ENCODE measurements at places on chromosomes 3 and 15.

DNA sequence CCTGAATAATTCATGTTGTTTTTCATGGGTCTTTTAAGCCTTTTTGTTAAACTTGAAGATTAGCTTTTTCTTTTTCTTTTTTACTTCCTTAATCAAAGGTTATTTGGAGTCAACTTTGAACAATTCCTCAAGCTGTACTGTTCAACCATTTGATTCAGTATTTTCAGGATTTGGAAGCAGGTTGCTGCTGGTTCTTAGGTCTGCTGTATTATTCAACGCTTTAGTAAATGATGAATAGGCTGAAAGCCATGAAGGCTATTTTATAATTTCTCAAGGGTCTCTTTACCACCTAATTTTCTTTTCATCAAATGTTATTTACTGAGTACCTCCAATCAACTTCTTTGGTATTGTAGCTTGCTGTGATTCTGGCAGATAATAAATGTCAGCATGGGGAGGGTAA lies 45.8 kb upstream of the KBTBD8 start:
- DNase-seq = no peak

- no peak for DNase-seq
Measured at GRCh38 chr15:39651881-39652280, 71.0 kb downstream of the THBS1 start.

DNA sequence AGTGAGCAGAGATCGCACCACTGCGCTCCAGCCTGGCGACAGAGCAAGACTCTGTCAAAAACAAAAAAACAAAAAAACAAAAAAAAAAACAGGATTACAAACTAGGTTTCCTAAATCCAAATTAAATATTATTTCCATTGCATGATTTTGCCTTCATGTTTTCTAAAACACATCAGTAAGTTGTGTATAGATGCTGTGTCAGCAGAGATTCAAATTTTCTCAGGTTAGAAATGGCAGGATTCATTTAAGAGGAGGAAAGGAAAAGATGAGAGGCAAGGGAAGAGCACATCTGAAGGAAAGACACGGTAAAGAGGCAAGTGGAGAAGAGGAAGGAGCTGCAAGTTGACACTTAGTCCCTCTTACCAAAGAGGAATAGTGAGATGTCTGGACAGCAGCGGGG lies 51.8 kb upstream of the PPARG start:
- no peak for DNase-seq

DNA sequence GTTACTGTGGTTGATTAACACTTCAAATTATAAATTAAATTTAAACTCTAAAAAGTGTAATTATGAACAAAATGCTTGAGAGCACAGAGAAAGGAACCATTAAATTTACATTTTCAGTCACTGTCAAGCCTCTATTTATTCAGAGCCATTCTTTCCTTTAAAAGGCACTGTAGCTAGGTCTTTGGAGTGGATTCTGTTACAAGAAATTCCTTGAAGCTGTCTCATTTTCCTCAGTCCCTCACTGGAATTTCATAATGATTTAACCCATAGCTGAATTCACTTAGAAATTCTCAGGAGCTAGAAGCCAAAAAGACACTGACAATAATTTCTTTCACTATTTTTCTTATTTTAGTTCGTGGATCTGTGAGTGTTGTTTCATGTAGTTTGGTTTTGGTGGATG lies 81.2 kb upstream of the TCF12 start:
- DNase-seq = no peak

DNA sequence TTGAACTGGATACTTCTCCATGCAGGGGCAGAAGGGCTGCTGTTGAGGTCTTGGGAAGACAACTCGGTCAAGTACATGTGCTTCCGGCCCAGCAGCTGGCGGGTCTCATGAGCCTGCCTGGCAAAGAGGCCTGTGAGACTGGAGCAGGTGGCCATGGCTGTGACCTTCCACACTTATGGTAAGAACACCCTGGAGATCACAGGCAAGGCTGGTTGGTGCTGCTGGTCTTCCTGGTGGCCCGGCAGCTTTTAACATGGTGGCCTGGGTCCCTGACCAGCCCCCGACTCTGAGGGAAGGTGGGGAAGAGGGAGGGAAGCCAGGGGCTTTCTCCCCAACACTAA lies 15.4 kb downstream of the CHRD start:
- DNase-seq = no peak

DNA sequence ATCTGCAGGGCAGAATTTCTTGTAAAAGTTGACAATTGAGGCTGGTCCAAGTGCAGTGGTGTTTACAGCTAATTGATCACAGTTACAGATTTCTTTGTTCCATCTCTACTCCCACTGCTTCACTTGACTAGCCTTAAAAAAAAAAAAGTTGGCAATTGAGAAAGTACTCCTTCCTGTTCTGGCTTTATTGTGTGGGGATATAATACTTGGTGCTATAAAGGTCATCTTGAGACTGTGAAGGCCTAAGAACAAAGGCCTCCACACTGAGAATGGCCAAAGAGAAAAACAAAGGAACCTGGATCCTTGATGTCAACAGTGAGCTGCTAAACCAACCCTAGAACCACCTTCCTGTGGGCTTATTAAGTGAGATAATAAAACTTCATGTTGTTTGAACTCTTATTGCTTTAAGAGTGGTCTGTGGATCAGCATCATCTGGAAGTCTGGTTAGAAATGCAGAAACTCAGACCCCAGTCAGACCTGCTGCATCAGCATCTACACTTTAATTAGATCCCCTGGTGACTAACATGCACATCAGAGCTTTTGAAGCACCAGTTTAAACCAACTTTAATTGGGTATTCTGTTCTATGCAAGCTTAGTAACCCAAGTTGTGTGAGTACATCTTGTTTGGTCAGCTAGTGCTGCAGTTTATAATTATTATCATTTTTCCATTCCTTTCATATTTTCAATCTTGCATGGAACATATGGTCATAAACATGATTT lies 55.2 kb downstream of the TMOD3 start:
- DNase-seq = no peak

DNA sequence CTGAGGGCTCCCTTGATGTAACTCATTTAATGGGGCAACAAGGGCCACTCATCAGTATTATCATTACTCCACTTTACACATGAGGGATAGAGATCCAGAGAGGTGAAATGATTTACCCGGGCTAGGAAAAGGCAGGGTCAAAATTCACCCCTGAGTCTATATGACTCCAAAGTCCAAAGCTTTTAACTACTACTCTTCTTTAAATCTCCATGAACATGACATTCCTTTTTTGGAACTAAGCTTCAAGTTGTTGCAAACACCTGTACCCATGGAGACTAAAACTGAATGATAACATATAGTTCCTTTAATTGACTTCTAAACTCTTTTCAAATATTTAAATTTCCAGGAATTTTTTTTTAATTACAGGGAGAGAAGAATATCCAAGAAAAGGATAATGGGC lies 292.9 kb upstream of the GADL1 start:
- DNase-seq = no peak

DNA sequence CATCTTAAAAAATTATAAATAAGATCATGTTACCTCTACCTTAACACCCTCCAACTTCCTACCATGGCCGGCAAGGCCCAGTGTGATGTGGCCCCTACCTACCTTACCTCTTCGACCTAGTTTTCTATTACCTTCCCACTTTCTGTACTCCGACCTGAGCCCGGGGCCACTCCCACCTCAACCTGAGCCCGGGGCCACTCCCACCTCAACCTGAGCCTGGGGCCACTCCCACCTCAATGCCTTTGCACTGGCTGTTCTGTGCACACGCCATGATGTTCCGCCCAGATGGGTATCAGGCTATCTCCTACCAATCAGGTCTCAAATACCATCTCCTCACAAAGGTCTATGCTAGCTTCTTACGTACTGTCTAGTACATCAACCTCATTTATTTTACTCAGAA lies 66.8 kb upstream of the XXYLT1 start:
- DNase-seq = no peak
